EL (cell line): ENCODE measurements at places on chromosomes 3 and 15.
A peak's percentile ranks its signal among the peaks of the same experiment; 100 is the strongest.

DNA sequence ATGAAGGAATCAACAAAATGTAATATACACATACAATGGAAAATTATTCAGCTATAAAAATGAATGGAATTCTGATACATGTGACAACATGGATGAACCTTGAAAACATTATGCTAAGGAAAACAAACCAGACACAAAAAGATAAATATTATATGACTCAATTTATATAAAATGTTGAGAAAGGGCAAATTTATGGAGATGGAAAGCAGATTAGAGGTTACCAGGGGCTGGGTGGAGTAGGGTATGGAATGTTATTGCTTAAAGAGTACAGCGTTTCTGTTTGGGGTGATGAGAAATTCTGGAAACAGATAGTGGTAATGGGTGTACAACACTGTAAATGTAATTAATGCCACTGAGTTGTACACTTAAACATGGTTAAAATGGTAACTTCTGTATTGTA, 50.9 kb downstream of the EMC4 start:
- peak; percentile 26 for DNase-seq

DNA sequence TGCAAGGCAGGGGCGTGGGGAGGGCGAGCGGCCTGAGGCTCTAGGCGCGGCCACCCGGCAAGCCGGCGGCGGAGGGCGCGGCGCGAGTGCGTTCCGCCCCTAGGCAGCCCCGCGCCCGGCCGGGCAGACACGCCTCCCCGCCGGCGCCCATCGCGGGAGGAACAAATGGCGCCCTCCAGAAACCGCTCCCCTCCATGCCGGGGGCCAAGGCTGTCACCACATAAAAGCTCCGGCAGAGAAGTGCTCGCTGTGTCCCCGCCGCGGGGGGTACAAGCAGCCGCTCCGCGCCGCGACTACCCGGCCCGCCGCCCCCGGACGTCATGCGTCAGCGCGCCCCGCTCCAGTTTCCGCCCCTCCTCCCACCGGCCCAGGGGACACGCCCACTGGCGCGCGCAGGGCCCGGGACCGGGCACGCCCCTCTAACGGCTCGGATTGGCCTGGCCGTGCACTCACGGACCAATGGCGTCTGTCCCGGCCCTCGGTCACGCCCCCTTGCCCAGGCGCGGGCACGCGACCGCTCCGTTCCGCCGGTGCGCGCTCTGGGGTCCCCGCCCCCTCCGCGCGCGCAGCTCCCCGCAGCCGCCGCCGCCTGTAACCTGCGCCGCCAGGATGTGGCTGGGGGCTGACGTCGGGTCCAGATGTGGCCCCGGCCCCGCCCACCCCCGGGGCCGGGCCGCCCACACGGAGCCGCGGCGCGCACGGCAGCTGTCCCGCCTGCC, at the start of gene KLF13:
Gene KLF13, plus strand, starts transcription at position 680 of the 719 bp plus-strand sequence. CDS start 378 bp downstream, outside the sequence.
- peak; percentile 96 for DNase-seq

- DNase-seq, result no peak
Measured at GRCh38 chr3:184384856-184385422, 5.1 kb downstream of the CHRD start.

- no peak for DNase-seq
Measured at GRCh38 chr3:112984485-112984884, 6.3 kb upstream of the GTPBP8 start.

DNA sequence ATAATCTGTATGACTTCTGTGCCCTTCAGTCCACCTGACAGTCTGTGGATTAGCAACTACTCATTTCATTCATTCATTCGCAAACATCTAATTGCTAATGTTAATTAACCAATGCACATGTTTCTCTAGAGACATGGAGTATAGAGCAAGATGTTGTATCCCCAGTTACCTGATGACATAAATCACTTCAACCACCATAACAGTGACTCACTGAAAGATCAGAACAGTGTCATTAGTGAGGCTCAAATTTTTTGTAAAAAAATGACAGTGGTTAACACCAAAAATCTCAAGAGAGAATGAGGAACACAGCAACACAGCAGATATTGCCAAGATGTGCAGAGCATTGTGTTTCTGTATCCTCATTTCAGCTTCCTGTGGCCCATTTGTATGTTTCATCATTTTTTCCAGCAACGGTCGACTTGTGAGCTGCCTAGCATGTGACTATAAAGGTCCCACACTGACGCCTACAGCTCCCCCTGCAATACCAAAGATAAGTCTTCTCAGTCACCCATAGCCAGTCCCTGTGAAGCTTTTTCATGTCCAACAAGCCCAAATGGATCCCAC, 3.7 kb upstream of the PLD1 start:
- DNase-seq, result no peak

GRCh38 chr15:67845974-67846373, 6.1 kb upstream of the RNU6-1 start:
- DNase-seq, result no peak

- no peak for DNase-seq
Measured at GRCh38 chr3:147354623-147355022, 51.7 kb downstream of the ZIC4 start.

GRCh38 chr3:8507496-8507895, 5.9 kb downstream of the LMCD1 start:
- no peak for DNase-seq
